ENCODE measurements at places on chromosomes 3 and 15.

- no peak for DNase-seq
Observed at GRCh38 chr3:128488991-128489673, 3.9 kb downstream of the GATA2 start.

DNA sequence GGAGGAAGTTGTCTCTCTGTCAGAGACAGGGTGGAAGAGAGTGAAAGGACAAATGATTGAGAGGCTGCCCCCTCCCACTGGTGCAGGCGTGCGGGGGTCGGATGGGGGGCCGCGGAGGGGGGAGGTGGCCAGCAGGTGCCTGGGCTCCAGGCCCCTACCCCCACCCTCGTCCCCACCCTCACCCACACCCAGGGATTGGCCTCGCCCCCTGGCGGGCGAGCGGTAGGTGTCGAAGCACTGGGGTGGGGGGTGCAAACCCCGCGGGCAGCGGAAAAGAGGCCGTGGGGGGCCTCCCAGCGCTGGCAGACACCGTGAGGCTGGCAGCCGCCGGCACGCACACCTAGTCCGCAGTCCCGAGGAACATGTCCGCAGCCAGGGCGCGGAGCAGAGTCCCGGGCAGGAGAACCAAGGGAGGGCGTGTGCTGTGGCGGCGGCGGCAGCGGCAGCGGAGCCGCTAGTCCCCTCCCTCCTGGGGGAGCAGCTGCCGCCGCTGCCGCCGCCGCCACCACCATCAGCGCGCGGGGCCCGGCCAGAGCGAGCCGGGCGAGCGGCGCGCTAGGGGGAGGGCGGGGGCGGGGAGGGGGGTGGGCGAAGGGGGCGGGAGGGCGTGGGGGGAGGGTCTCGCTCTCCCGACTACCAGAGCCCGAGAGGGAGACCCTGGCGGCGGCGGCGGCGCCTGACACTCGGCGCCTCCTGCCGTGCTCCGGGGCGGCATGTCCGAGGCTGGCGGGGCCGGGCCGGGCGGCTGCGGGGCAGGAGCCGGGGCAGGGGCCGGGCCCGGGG is at the start of gene KAT2B:
Gene KAT2B, plus strand, starts transcription at position 682 of the 783 bp plus-strand sequence. Its CDS starts 32 bp downstream, at position 714.
- no peak for DNase-seq

DNA sequence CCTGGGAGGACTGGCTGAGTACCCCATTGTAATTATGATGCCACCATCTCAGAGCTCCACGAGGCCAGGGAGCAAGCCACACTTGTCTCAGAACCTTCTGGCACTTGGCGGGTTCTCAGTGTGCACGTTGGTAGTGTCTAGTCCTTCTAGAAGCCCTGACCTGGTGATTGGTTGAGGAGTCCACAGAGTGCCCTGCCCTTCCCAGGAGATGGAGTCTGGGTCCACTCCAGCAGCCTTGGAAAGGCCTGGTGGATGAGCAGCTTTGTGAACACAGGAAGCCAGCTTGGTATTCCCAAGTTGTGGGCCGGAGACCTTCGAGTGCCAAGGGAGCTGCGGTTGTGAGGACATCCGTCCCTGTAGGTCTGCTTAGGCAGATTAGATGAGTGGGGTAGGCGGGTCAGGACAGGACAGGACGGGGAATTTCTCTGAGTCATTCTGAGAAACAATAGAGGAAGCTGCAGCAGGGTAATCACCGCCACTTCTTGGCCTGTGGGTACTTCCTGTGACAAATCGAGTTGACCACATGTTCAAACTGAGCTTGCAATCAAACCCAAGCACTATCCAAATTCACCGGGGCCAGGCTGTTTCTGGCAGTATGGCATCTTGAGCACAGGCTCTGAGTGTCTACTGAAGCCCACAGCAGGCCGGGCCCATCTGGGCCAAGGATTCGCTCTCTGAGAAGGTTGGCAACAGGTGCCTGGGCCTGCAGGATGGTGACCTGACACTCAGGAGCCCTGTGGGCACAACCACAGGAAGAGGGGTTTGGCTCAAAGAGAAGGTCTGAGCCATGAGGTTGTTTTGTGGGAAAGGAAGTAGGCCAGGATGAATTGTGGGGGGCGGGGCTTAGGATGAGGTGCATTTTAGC is 71.5 kb upstream of the PLXNA1 start:
- no peak for DNase-seq

DNA sequence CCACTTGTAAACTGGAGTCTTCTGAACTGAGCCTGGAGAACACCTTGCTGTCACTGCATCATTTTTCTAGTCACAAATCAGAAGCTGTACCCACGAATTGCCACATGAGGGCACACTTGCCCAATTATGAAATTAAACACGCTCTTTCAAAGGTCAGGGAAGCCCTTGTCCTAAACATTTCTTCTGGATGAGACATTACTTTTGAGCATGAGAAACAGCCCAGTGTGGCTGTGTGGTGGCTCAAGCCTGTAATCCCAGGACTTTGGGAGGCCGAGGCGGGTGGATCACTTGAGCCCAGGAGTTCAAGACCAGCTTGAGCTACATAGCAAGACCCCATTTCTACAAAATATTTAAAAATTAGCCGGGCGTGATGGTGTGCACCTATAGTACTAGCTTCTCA is 27.5 kb upstream of the CFAP161 start:
- DNase-seq, result no peak

DNA sequence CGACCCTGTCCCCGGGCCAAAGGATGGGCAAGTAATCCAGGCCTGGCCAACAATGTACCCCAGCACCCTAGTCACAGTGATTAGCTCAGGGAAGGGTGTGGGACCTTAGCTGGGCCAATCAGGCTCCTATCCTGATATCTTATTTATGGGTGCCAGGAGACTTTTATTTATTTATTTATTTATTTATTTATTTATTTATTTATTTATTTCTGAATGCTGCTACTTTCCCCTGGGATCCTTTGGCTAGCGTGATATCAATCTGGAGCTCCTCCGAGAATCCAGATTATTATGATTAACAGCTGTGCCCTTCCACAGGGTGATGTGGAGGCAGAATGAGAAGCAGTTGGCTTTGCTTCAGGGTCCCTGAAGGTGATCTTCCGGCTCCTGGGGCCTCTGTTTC is 32.2 kb upstream of the BHLHE40 start:
- no peak for DNase-seq

DNA sequence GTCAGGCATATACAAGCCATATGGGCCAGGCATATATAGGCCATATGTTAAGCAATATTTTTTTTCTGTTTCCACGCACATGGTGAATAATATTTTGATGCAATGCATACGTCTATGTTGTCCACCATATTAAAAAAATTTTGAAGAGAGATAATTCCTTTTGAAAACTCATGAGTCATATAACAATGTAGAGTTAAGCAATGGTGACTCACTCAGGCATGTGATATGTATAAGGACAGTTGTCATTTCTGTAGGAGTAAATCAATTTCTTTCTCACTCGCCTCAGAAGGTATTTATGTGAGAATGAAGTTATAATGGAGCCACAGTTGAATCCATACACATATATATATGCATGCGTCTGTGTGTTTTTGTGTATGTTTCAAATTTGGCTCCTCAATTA is 272.6 kb downstream of the EPHA3 start:
- no peak for DNase-seq

DNA sequence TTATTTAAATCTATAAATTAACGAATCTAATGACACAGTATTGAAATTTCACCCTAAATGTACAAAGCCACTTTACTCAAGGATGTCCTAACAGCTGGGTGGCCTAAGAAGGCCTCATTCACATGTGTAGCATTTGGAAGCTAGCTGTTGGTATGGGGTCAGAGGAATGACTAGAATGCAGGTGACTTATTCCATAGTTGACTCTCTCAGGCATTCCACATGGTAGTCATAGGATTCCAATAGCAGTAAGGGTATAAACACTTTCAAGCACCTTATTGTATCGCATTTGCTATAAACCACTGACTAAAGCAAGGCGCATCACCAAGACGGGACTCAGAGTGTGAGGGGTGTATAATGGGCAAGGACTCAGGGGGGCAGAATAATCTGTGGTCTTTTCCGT is 294.8 kb upstream of the EPHA3 start:
- DNase-seq, result no peak

DNA sequence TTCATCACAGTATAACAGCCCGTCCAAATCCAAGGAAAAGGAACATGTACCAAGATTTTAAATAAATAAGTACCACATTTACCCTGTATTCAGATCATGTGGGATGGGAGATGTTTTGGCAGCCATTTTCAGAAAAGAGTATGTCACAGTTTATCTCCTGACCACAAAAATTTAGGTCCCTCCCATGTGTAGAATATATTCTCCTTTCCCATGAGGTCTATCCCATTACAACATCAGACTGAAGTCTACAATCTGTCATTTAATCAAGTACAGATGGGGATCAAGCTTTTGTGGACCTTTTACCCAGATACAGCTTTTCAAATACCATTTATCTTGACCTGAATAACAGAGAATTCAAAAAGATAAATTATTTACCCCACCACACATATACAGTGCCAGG is 444.5 kb downstream of the PLOD2 start:
- DNase-seq, result no peak

GRCh38 chr3:116553355-116553754 is 108.1 kb upstream of the LSAMP start:
- no peak for DNase-seq

DNA sequence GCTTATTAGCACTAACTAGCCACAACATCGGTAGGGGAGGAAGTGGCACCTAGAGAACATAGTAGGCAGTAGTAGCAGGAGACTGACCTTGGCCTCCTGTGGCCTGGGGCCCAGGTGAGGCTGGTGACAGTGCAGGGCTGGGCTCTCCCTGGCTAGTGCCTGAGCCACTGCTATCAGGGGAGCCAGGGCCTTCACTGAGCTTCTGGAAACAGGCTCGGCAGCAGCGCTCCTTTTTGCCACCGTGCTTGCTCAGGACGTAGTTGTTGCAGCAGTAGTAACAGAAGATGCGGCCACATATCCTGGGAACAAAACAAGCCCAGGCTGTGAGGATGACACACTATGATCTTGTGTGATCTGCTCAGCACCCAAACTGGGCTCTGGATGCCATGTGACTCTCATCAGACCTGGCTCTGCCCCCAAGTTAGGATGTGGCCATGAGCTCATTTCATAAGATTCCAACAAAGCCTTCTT is 15.1 kb downstream of the CXCR6 start:
- no peak for DNase-seq

GRCh38 chr15:101091080-101092017 is 160.5 kb downstream of the CHSY1 start:
- DNase-seq, result no peak

DNA sequence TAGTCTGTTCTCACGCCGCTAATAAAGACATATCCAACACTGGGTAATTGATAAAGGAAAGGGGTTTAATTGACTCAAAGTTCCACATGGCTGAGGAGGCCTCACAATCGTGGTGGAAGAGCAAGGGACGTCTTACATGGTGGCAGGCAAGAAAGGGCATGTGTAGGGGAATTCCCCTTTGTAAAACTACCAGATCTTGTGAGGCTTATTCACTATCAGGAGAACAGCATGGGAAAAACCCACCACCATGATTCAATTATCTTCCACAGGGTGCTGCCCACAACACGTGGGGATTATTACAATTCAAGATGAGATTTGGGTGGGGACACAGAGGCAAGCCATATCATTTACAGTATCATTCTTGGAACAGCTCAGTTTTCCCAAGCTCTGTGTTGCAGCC is 268.0 kb downstream of the SUCLG2 start:
- no peak for DNase-seq

GRCh38 chr3:46586738-46587246 is 20.7 kb upstream of the LRRC2 start:
- DNase-seq, result no peak

DNA sequence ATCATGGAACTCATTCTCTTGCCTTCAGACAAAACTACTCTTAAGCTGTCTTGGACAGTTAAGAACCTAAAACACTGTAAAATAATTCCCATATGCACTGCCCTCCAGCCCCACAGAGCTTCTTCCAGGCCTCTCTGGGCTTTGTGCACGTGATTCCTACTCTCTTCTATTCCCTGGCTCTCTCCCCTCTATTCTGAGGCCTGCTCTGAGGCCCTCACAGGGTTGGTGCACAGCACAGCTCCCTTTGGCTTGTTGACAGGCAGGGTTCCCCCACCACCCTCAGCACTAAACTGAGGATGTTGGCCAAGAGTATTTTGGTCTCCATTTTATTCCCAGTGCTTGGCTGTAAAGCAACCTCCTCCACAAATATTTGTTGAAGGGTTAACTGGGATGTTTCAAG is 13.5 kb downstream of the MRPL46 start:
- no peak for DNase-seq

- no peak for DNase-seq
Observed at GRCh38 chr3:98557324-98558010, 25.7 kb downstream of the GPR15 start.

DNA sequence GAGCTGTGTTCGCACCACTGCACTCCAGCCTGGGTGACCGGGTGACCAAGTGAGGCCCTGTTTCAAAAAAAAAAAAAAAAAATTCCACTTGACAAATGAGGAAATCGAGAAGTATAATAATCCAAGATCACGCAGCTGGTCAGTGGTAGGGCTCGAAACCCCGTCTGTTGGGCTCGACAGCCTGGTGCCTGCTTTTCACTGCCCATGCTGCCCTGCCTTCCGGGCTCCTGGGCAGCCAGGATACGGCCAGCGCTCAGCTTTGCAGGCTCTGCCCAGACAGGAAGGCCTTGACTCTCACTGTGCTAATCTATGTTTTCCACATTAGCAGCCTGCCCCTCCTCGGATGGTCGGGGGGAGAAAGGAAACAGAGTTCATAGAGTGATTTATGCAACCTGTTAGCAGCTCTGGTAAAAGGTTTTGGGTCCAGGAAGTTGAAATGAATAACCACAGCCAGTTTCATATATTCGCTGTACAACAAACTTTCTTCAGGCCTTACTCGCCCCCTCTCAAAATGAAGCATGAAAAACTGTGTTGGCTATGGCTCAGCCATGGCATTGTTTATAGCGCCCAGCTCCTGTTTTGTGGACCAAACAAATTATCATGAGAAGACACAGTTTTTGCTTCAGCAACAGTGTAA is 108.8 kb downstream of the XXYLT1 start:
- DNase-seq, result no peak

GRCh38 chr3:88983458-88983857 is 124.0 kb upstream of the EPHA3 start:
- DNase-seq, result no peak

Measured in vagina (tissue), 2 donors.